ENCODE measurements at places on chromosomes 1 and 21. TPM values are rescaled to one million over a fixed set of nuclear protein-coding genes. Genes with fewer than 3 reads are reported as not detected.
A peak's percentile ranks its signal among the peaks of the same experiment; 100 is the strongest.

- no peak overlapping the region for H3K27ac ChIP-seq
- H3K4me3 ChIP-seq, result no peak overlapping the region
- DNase-seq, result no peak
- H3K4me1 ChIP-seq, result no peaks in the 10 kb centered on the region
- H3K27me3 ChIP-seq, result no peaks in the 10 kb centered on the region
Measured at GRCh38 chr1:10916991-10917390, 95.5 kb upstream of the TARDBP start.

- H3K4me3 ChIP-seq, result no peak overlapping the region
- H3K36me3 ChIP-seq, result no peaks in the 10 kb centered on the region
- no peaks in the 10 kb centered on the region for H3K27me3 ChIP-seq
- no peak overlapping the region for H3K27ac ChIP-seq
Measured at GRCh38 chr1:231761747-231762541, 135.4 kb downstream of the DISC1 start.

DNA sequence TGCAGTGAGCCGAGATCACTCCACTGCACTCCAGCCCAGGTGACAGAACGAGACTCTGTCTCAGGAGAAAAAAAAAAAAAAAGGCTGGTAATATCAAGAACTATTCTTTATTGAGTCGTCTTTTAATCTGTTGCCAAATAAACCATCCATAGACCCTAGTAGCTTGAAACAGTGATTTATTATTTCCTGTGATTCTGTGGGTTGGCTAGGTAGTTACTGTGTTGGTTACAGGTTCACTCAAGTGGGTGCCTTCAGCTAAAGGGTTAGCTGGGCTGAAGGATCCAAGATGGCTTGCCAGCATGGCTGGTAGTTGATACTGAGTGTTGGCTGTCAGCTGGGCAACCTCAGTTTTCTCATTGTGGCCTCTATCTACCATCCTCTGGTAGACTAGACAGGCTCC lies 9.2 kb downstream of the TLCD4 start:
- no peak for DNase-seq
- H3K27me3 ChIP-seq, result no peaks in the 10 kb centered on the region
- H3K27ac ChIP-seq, result no peak overlapping the region
- no peaks in the 10 kb centered on the region for H3K4me1 ChIP-seq
- H3K4me3 ChIP-seq, result no peak overlapping the region

DNA sequence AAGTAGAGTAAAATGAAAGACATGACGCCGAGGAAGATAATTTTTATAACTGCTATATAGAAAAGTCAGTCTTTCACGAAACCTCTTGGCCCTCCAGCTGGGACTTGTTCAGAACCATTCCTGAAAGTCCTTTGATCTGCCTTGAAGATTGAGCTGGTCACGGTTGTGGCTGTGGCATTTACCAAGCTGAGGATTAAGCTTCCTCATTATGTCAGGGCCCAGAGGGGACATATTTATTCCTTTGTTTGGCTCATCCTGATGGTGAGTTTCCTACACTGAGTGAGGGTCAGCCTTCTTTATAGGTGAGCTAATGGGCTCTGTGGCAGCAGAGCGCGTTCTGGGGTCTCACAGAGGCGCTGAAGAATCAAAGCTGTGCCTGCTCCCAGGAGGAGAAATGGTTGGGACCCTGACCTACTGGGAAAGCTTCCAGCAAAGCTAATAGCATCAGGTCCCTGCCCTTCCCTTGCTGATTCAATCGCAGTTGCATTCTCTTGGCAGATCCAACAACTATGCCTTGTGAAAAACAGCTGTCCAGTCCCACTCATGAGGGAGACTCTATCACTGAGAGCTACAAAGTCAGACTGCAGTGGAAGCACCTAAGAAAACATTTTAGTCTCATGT lies 43.2 kb upstream of the PBX1 start:
- no peak for DNase-seq
- no peak overlapping the region for H3K4me3 ChIP-seq
- no peaks in the 10 kb centered on the region for H3K4me1 ChIP-seq
- no peaks in the 10 kb centered on the region for H3K36me3 ChIP-seq
- no peaks in the 10 kb centered on the region for H3K27me3 ChIP-seq
- no peak overlapping the region for H3K27ac ChIP-seq

DNA sequence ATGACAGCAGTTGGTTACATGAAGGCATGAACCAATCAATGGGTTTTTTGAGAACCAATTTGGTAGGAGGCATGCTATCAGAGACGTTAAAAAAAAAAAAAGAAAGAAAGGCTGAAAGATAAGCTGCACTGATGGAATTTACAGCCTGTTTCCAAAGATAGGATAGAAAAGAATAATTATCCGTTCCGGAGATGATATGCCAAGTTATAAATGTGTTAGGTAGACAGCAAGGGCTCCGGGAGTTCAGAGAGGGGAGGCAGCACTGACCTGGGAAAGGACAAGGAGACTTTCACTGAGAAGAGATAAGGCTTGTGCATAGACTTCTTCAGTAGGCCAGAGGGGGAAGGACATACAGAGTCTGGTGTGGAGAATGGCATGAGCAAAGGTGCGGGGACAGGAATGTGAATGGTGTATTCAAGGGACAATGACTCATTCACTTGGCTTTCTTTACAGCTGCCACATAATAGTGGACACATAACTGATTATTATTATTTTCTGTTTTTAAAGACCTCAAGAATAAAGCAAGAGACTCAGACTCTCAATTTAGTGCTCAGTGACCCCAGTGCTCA lies 24.8 kb upstream of the ACBD6 start:
- H3K36me3 ChIP-seq, result no peaks in the 10 kb centered on the region
- no peak overlapping the region for H3K27ac ChIP-seq
- DNase-seq, result peak; percentile 56

GRCh38 chr1:75733661-75734060 lies 9.2 kb downstream of the ACADM start:
- no peaks in the 10 kb centered on the region for H3K27me3 ChIP-seq
- no peak overlapping the region for H3K4me3 ChIP-seq
- H3K36me3 ChIP-seq, result peaks cover 2% of the 10 kb centered on the region
- no peak overlapping the region for H3K27ac ChIP-seq

- H3K4me1 ChIP-seq, result no peaks in the 10 kb centered on the region
- peaks cover 11% of the 10 kb centered on the region for H3K27me3 ChIP-seq
- no peak for DNase-seq
Measured at GRCh38 chr1:117697220-117697781, 91.5 kb downstream of the TENT5C start.

DNA sequence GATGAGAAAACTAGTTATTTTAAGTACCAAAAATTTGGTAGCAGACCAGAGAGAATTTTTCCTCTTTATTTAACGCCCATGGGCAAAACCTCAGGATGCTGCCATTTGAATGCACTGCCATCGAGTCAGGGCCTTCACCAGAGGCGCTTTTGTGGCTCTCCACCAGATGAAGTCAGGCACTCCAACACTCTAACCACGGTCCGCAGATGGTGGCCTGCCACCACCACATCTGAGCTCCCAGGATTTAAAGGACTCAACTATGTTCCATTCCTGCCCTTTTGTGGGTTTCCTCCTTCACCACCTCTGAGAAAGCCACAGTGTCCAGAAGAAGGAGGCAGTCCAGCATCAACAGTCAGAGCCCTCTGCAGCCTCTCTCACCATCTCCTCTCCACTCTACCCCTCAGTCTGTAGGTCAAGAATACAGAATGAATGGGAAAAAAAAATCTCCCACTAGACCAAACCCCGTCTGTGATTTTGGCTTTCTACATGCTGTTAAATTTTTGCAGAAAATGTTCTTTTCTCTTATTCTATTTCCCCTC lies 647.4 kb downstream of the USP25 start:
- H3K36me3 ChIP-seq, result no peaks in the 10 kb centered on the region
- no peaks in the 10 kb centered on the region for H3K27me3 ChIP-seq
- H3K4me3 ChIP-seq, result no peak overlapping the region

- no peak overlapping the region for H3K27ac ChIP-seq
- no peaks in the 10 kb centered on the region for H3K36me3 ChIP-seq
- peaks cover 5% of the 10 kb centered on the region for H3K27me3 ChIP-seq
- no peak overlapping the region for H3K4me3 ChIP-seq
- no peaks in the 10 kb centered on the region for H3K4me1 ChIP-seq
Measured at GRCh38 chr1:221858818-221859611, 117.1 kb upstream of the DUSP10 start.

DNA sequence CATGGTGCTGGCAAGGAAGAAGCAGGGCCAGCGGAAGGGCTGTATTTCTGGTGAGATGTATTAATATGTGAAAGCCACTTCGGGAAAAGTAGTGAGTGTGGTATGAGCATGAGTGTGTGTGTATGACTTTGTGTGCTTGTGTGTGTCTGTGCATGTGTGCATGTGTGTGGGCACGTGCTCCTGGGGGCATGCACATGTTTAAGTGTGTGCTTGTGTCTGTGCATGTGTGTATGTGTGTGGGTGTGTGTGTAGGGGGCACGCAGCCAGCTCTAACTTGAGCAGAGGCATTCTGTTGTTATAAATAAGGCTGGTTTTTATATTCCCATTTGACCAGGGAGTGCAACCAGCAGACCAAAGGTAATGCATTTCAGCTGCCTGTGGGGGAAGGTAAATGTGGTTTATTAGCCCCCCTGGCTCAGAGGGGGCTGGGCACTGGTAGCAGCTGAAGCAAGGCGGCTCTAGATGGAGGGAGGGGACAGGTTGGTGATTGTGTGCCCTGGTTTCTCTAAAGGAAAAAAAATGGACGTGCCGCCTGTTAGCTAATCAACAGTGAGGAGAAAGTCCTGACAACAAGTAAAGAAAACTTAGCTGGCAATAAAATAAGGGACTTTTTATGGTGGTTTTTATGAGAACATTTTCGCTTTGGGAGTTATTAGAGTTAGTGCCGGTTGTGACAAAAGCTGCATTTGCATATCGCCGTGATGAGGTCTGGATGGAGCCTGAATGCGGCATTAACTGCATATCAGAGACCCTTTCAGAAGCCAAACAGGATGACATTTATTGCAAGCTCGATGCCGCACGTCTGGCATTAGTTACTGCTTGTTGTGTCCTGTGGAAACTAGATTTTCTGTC lies 180.1 kb downstream of the CAMTA1 start:
- H3K27ac ChIP-seq, result no peak overlapping the region
- no peak for DNase-seq
- H3K36me3 ChIP-seq, result no peaks in the 10 kb centered on the region
- H3K27me3 ChIP-seq, result no peaks in the 10 kb centered on the region
- no peaks in the 10 kb centered on the region for H3K4me1 ChIP-seq

DNA sequence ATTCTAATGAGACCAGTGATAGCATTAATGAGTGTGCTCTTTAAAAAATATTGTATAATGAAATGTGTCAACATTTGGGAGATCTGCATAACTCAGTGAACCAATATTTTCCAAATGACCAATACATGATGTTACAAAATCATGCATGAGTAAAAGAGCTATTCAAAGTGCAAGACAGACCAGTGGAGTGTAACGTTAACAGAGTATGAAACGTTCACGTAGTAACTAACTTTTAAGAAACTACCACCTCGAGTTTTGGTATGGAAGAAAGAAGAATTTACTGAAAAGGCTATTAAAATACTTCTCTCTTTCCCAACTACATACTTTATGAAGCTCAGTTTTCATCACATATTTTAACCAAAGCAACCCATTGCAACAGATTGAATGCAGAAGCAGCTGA lies 9.6 kb upstream of the SLC6A9 start:
- no peak for DNase-seq
- H3K27me3 ChIP-seq, result peaks cover 5% of the 10 kb centered on the region
- no peak overlapping the region for H3K4me3 ChIP-seq
- H3K27ac ChIP-seq, result no peak overlapping the region
- H3K36me3 ChIP-seq, result no peaks in the 10 kb centered on the region

Gene C1orf53
- total RNA-seq, result 3.5 TPM

Gene DBT
- total RNA-seq, result 9.0 TPM

Gene AGT
- not detected for total RNA-seq

Gene CHI3L2
- total RNA-seq, result not detected

Gene FBLIM1
- total RNA-seq, result 363 TPM

Gene ZYG11A
- 1.3 TPM for total RNA-seq

Gene GBP7
- total RNA-seq, result not detected

Gene SYTL1
- not detected for total RNA-seq

Gene FBXO2
- total RNA-seq, result 0.88 TPM
